ENCODE measurements at places on chromosomes 7 and 10. TPM values are rescaled to one million over a fixed set of nuclear protein-coding genes. Genes with fewer than 3 reads are reported as not detected.

DNA sequence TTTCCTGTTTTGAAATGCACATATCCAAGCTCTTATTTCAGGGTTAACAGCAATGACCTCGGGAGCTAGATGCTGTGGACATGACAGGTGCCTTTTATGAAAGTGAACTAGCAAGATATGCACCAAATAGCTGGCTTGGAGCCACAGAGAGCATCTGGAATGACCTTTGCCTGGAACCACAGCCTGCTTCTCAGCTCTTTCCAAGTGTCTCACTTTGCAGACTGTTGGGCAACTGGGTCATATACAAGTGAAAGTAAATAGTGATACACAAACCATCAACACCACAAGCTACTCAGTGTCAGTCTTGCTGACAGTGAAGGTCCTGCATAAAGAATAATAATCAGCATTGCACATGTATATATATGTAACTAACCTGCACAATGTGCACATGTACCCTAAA lies 183.5 kb downstream of the RNF133 start:
- no peak for DNase-seq

- DNase-seq, result peak; percentile 35
Measured at GRCh38 chr10:71972746-71973695, 8.8 kb downstream of the CHST3 start.

DNA sequence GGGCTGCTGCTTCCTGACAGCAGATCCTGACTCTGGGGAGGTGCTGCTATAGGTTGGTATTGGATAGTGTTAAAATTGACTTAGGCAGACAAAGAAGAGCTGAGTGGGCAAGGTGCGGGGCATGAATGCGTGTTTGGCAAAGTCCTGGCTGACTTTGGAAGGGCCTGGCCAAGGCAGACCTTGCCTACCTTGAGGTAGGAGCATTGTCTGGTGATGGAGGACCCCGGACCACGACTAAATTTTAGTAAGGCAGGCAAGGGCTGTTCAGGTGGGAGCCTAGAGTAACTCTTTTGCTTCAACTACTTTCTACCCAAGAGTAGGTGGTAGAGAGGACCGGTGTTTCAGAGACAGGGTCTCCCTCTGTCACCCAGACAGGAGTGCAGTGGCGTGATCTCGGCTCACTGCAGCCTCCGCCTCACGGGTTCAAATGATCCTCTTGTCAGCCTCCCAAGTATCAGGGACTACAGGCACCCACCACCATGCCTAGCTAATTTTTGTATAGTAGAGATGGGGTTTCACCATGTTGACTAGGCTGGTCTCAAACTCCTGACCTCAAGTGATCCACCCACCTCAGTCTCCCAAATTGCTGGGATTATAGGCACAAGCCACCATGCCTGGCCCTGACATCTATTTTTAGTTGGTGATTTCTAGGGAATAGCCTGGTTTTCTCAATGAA lies 12.2 kb upstream of the LAT2 start:
- no peak for DNase-seq

DNA sequence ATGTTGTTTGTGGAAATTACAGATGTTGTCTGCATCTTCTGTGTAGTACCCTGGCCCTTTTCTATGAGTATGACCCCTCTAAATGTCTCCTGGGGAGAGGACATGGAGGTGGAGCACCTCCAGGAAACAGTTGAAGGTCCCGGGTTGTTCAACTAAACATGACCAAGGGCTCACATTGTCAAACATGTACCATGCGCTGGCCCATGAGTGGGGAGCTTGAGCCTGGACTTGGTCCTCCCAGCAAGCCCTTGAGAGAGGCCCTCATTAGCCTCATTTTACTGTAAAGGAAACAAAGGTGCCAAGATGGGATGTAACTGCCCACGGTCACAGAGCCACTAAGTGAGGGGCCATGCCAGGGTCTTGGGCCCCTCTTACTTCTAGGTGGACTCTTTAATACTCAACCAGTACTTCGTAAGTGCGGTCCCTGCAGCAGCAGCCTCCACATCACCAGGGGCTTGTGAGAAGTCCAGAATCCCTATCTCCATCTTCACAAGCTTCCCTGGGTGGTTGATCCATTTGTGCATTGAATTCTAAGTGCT lies 31.2 kb downstream of the C10orf71 start:
- no peak for DNase-seq

DNA sequence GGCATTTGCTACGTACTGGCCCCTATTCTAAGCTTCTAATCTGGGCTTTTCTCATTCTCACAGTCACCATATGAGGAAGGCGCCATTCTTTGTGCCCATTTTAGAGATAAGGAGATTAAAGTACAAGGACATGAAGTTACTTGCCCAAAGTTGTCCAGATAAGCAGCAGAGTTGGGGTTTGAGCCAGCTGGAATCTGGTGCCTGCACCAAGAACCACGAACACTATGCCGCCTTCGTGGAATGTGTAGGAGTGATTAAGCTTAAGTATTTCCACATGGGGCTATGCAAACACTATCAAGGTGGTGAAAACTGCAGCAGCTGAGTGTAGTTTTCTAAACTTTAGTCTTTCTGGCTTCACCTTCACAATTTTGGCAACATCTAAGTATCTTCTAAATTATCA lies 342.7 kb upstream of the ETV1 start:
- DNase-seq, result no peak

- no peak for DNase-seq
Measured at GRCh38 chr10:133276435-133277201, at the start of gene ADAM8. Gene ADAM8 (minus strand): TSS chr10:133276868. CDS start chr10:133276817, 51 bp downstream.

GRCh38 chr7:106365252-106366005 lies 80.6 kb upstream of the NAMPT start:
- no peak for DNase-seq

- DNase-seq, result no peak
Measured at GRCh38 chr7:141742229-141742628, 4.1 kb downstream of the SSBP1 start.

DNA sequence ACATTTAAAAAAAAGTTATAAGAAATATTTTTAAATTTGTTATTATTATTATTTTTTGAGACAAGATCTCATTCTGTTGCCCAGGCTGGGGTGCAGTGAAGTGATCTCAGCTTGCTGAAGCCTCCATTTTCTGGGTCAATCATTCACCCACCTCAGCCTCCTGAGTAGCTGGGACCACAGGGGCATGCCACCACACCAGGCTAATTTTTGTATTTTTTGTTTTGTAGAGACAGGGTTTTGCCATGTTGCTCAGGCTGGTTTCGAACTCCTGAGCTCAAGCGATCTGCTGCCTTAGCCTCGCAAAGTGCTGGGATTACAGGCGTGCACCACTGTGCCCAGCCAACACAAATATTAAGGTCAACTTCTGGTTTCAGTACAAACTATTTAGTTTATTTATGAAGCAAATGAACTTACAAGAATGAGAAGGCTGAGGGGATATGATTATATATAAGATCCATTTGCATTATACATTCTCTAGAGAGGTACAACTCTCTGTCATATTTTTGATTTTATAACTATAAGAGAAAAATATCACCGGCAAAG lies 45.9 kb upstream of the FAM133B start:
- no peak for DNase-seq

DNA sequence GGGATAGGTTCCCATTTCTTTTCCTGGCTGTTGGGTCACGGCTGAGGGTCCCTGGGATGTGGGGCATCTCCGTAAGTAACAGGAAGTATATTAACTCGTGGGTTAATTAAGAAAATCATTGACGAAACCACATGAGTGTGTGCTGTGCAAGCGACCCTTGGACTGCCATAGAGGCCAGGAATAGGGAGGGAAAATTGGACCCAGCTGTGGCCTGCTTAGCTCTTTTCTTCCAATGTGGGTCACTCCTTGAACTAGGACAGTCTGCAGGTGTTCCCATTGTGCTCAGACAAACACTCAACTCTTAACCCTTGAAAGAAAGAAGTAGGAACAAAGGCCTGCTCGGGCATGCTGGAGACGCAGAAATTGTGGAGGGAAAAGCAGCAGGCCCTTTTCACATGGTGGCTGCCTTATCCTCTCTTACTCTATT lies 25.6 kb upstream of the PLEKHA1 start:
- DNase-seq, result no peak

DNA sequence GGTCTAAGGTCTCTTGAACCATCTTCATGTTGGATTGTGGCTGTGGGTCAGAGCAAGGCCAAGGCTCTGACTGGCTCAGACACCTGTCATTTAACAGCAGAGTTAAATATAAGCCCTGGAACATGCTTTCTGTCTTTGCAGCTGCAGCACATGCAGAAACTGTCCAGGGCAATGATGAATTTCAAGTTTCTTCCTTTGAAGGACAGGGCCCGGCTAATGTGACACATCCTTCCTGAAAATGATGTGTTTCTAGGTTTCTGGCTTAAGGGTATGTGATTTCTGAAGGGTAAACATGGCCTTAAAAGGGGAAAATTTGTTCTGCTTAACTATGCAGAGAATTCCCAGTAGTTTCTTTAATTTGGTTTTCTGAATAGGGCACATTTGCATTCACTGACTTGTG lies 34.0 kb upstream of the SLC35B4 start:
- DNase-seq, result no peak

- no peak for DNase-seq
Measured at GRCh38 chr10:14707481-14707880, 67.2 kb downstream of the FAM107B start.

- no peak for DNase-seq
Measured at GRCh38 chr10:13420532-13421307, 72.6 kb upstream of the SEPHS1 start.

GRCh38 chr10:80281292-80281691 lies 8.2 kb downstream of the MAT1A start:
- DNase-seq, result no peak

The PRPS1L1 gene
- not detected for total RNA-seq

The MSS51 gene
- 0.60 TPM for total RNA-seq

The CCDC146 gene
- 1.2 TPM for total RNA-seq

The RSBN1L gene
- 20.5 TPM for total RNA-seq
